Hematopoietic multipotent progenitor cell treated with erythropoietin and hydrocortisone succinate and interleukin-3 and kit ligand, for 6 days (in vitro differentiated cells): ENCODE measurements at places on chromosomes 12 and 14.

DNA sequence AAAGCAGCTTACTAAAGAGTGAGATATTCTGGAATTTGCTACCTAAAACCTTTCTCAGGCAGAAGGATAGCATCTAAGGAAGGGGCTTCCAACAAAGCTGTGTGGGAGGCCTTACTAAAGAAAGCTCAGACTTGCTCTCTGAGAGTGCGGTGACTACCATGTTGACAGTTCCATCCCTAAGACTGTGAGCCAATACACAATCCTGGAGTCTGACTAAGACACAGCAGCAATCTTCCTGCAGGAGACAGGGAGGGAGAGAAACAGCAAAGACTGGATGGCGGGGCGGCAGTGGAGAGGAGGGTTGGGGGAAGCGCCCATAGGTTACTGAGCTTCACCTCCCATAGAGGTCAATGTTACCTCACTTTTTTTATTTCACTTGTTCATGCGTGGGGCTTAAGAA lies 70.9 kb downstream of the KITLG start:
- DNase-seq: no peak

DNA sequence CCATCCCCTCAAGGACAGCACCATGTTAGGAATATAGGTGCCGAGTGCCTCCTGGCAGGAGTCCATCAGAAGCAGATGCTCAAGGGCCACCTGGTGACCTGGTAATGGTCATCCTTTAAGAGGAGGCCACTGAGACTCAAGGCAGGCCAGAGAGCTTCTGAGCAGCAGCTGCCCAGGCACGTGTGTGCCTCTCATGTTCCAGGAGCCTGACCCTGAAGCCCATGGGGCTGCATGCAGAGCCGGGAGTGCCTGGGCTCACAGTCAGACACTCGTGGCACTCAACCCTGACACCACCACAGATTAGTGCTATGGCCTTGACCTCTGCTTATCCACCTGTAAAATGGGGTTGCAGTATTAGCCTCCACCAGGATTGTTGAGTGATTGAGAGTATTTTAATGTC lies 45.6 kb downstream of the C14orf132 start:
- no peak for DNase-seq

- DNase-seq: peak; percentile 26
Measured at GRCh38 chr14:31560759-31561154, 447 bp upstream of the NUBPL start.

DNA sequence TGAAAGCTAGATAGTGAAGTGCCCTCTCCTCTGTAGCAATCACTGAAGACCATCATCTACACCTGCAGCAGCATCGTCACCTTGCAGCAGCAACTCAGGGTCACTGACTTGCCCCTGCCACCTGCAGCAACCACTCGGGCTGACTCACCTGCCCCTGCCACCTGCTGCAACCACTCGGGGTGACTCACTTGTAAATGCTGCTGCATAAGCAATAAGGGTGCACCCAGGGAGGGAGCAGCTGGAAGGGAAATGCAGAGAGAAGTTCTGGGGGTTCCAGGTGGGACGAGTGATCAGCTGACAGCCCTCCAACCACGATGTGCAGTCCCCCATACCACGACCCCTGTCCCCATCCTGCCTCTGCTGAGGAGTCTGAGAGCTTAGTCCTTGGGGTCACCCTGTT lies 357.1 kb upstream of the SFSWAP start:
- no peak for DNase-seq

- DNase-seq: no peak
Measured at GRCh38 chr12:69972136-69972535, 147.1 kb downstream of the MYRFL start.

DNA sequence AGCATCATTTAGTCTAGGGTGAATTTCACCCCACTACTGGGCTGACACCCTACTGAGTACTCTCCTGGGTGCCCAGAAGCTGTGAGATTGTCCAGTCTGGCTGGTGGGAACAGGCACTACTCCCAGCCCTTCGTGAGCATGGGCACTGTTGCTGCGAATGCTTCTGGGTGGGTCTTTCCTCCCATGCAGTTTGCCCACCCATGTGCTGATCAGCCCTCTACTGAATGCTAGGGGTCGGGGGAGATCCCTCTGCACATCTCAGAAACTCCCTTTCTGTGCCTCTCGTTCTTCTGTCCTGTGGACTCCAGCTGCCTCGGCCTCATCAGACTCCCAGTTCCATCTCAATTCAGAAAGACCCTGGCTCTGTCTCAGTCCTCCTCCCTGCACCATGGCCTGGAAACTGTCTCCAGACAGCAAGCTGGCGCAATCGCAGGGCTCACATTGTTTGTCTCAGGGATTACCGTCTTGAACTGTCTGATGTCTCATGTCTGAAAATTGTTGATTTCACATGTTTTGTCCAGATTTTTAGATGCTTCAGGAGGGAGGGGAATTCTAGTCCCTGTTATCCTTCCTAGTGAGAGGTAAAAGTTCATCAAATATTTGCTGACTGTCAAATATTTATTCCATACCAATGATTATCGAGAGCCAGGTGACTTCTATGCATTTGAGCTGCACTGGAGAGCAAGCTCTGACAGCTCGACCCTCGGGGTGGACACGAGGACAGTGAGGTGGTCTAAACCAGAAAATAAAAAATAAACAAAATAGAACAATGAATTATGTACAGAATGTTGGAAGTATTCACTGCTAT lies 316.6 kb upstream of the RTL1 start:
- no peak for DNase-seq

- no peak for DNase-seq
Measured at GRCh38 chr14:65850429-65851135, 438.1 kb downstream of the FUT8 start.

DNA sequence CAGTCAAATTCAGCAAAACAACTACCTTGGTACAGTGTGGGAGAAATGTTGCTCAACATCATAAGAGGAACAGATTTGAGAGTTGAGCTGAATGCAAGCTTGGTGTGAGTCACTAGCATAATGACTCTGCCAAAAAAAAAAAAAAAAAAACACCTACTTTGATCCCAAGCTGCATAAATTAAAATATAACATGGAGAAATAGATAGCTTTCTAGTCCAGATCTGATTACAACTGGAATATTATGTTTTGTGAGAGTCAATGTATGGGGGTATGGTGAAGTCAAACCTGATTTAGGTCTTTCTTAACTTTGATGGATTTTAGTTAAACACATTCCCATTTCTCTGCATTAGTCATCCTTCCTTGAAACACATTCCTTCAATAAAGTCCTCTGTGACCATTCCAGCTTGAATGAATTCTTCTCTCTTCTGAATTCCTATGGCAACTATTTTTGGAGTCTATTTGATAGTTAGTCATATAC lies 188.1 kb downstream of the SLC5A8 start:
- no peak for DNase-seq

DNA sequence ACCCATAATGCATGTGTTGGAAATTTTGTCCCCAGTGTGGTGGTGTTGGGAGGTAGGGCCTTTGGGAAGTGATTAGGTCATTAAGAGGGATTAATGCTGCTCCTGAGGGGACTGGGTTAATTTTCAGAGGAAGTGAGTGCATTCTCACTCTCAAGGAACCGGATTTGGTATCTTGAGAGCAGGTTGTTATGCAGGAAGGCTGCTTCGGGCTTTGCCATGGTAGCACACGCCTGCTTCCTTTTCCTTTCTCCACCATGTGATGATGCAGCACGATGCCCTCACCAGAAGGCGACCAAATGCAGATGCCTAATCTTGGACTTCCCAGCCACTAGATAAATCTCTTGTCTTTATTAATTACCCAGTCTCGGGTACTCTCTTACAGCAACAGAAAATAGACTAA lies 257.1 kb downstream of the SSPN start:
- peak; percentile 43 for DNase-seq

DNA sequence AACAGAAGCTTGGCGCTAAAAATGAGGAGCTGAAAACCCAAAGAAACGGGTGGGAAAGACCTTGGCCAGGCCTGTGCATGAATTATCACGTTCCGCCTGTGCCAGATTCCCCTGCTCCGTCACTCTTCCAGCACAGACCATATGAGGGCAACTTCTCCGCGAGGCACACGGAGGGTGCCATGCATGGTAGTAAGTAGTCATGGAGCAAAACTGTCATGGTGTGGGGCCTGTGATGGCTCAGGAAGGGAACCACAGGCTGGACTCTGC lies 148.2 kb downstream of the ANO2 start:
- no peak for DNase-seq

GRCh38 chr12:93594766-93595311 lies 22.4 kb downstream of the SOCS2 start:
- DNase-seq: no peak

GRCh38 chr14:20614038-20614840 lies 23.1 kb upstream of the RNASE12 start:
- DNase-seq: no peak

GRCh38 chr12:94712815-94713515 lies 62.6 kb upstream of the TMCC3 start:
- no peak for DNase-seq

DNA sequence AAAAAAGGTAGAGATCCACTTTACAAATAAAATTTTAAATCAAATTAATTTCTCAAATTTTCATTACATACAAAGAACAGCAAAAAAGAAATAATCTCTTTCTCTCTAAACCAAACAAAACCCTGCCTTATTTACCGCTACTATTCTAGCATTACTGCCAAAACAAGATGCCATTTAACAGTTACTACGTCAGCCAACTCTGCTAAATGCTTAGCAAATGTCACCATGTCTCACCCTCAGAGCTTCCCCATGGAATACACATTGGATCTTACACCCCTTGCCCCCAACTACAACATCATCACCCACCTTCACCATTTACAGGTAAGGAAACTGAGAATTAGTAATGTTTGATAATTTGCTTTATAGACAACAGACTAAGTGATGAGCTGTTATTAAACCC lies 23.0 kb upstream of the NR2C1 start:
- DNase-seq: no peak

DNA sequence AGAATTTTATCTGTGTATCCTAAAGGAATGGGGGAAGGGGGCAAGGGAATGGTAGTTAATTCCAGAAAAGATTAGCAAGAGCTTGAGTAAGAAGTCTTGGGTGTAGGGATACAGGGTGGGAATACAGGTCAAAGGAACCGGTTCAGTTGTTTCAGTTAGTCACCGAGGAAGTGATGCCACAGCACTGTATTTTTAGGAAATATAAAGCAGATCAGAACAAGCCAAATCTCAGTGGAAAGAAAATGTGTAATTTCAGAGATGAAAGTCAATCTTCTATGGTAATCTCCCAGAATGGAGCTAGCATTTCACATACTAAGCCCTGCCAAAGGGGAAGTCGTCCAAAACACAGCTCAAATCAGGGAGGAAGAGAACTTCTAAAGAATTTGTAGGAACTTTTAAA lies 4.7 kb upstream of the TUBA1C start:
- DNase-seq: no peak

DNA sequence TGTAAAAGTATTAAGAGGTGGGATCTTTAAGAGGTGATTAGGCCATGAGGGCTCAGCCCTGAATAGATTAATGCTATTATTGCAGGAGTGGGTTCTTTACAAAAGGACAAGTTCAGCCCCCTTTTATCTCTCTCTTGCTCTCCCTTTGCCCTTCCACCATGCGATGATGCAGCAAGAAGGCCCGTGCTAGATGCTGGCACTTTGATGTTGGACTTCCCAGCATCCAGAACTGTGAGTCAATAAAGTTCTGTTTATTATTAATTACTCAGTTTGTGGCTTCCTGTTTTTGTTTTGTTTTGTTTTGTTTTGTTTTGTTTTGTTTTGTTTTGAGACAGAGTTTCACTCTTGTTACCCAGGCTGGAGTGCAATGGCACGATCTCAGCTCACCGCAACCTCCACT lies 10.1 kb downstream of the RNASE1 start:
- DNase-seq: no peak

DNA sequence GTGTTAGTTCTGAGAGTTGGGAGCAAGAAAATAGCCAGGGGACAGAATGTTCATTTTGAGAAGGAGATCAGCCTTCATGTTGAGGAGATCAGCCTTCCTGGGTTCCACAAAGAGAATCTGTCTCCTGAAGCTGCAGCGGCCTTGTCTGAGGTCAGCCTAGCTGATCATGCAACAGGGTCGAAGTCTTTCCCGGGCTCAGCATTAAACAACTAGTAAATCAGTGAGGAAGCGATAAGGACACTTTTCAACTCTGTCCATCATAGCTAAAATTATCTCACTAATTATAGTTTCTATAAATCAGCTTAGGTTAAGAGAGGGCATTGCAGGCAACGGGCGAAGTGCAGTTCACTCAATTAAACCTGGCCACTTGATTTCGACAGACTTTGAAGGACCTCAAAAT lies 7.5 kb downstream of the GSC start:
- DNase-seq: no peak

- DNase-seq: peak; percentile 95
Measured at GRCh38 chr12:52873832-52874572, 25.2 kb upstream of the KRT78 start.

- DNase-seq: no peak
Measured at GRCh38 chr12:80064951-80065350, 34.4 kb upstream of the OTOGL start.

GRCh38 chr12:16389594-16389993 lies 42.1 kb downstream of the MGST1 start:
- DNase-seq: no peak

DNA sequence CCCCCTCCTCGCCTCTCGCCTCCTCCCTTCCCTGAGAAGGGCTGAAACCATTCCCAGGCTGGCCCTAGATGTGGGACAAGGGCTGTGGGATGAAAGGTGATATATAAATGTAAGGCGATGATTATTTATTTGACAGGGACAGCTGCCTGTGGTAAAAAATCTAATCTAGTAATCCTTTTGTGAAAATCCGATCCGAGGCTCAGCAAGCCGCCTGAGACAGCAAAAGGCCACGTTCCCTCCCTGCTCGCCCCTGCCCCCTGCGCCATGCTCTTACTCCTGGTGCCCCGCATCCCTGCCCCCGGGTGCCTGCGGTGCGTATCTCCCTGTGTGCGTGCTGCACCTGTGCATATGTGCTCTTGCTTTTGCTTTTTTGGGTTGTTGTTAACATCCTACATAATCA lies 65.2 kb downstream of the TSPAN9 start:
- DNase-seq: no peak

- peak; percentile 72 for DNase-seq
Measured at GRCh38 chr14:77406718-77407117, 16.6 kb downstream of the NOXRED1 start.

DNA sequence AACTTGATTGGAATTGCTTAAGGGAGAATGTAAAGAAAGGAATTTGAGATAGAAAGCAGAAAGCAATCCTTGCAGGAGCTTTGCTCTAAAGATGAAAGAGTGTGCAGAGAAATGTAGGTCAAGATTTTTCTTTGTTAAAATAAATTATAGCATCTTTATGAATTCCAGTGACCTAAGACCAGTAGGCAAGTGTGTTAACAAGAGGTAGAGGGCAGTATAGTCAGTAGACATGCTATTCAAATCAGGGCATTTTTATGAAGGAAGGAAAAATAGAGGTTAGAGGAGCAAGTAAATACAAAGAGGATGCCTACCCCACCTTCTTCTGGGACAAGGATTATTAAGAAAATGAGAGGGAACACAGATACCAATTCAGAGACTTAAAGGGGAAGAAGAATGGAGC lies 148.5 kb downstream of the PLCZ1 start:
- no peak for DNase-seq
